Ascending aorta (tissue), 2 donors: ENCODE measurements at places on chromosomes 6 and 20. TPM values are rescaled to one million over a fixed set of nuclear protein-coding genes. Genes with fewer than 3 reads are reported as not detected.

Gene SPATA2
- total RNA-seq, result 7.6 TPM

Gene TREM1
- total RNA-seq, result not detected

Gene FOXC1
- total RNA-seq, result 125 TPM

Gene SYCP2
- total RNA-seq, result 60.9 TPM

DNA sequence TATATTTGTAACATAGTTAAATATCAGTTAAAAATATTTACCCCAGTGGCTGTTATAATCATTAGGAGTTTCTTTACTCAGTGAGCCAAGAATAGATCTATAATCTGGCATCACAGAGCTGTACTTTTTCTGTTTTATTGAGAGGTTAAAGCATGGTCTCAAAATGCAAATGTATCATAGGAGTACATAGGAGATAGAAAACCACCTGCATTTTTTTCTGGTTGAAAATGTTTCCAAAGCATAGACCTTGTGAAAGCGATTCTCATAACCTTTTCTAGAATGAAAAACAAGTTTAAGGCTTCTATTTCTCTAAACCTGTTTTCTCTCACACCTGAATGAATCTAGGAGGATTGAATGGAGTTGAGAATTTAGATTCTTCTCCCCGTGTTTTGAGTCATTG lies 14.4 kb downstream of the KCNQ5 start:
- no peak for DNase-seq
- H3K4me1 ChIP-seq, result no peaks in the 10 kb centered on the region
- no peak overlapping the region for H3K4me3 ChIP-seq
- no peak overlapping the region for H3K27ac ChIP-seq

DNA sequence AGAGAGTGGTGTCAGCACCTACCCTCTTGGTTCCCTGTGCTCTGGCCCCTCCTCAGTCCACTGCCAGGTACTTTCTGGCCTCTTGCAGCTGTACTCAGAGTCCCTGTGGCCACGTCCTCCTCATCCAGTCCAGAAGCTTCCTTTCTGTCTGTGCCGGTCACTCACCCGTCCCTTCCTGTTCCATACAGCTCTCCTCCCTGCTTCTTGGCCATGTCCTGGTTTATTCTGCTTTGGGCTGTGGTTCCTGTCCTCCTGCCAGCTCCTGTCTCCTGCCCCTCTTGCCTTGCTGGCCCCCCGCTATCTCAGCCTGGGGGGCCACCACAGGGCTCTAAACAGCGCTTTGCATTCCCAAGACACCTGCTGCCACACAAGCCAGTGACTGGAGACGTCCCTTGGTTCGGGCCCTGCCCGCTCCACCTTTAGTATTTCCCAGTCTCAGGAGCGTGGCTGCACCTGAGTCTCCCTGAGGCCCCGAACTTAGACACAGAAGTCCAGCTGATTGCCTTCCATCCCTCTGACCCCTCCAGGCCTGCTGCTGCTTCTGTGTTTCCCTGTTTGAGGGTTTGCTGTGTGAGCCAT lies 15.5 kb upstream of the RBM38 start:
- H3K36me3 ChIP-seq, result peaks cover 90% of the 10 kb centered on the region
- no peak overlapping the region for H3K4me3 ChIP-seq
- H3K4me1 ChIP-seq, result no peaks in the 10 kb centered on the region
- no peak for DNase-seq
- no peak overlapping the region for H3K27ac ChIP-seq

DNA sequence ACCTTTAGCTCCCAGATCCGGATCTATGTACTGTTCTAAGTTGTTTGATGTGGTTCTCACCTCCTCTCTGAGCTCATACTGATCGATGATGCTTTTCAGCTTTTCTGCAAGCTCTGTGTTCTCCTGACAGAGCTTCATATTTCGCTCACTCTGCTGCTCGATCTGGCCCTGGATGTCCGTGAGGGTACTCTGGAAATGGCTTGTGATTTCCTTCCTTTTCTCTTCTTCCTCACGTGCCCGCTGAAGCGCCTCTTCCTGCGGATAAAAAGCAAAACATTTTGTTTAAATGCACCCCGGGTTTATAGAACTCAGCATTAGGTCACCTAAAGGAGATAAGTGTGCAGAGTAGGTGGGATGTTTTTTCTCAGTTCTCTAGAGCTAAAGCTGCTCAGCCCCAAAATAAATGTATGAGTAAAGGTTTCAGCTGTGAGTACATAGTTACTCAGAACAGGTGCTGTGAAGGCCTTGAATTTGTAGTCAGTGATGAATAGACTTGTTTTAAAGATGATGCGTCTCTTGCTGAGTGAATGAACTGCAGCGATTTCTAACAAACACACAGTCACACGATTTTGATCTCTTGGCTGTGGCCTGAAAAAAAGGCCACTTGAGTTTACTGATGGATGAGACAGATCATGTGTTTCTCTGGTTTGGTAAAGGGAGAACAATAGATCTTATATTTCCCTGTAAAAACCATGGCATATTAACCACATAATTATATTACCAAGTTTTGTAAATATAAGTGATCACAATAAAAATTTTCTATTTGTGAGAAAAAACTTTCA lies 29.1 kb downstream of the TXLNB start:
- peak overlapping the region; percentile 38 for H3K27ac ChIP-seq
- no peak overlapping the region for H3K4me3 ChIP-seq
- no peaks in the 10 kb centered on the region for H3K4me1 ChIP-seq
- H3K36me3 ChIP-seq, result no peaks in the 10 kb centered on the region
- DNase-seq, result no peak
- H3K27me3 ChIP-seq, result no peaks in the 10 kb centered on the region

GRCh38 chr20:17584689-17585088 lies 14.8 kb downstream of the DSTN start:
- peaks cover 58% of the 10 kb centered on the region for H3K4me1 ChIP-seq
- no peak for DNase-seq
- peak overlapping the region; percentile 41 for H3K27ac ChIP-seq
- H3K27me3 ChIP-seq, result no peaks in the 10 kb centered on the region
- H3K36me3 ChIP-seq, result no peaks in the 10 kb centered on the region
- H3K4me3 ChIP-seq, result peak overlapping the region; percentile 12

GRCh38 chr6:117078624-117079023 lies 186.7 kb upstream of the VGLL2 start:
- no peak overlapping the region for H3K27ac ChIP-seq
- H3K4me1 ChIP-seq, result no peaks in the 10 kb centered on the region
- H3K4me3 ChIP-seq, result no peak overlapping the region
